ENCODE measurements at places on chromosomes 1 and 21.

GRCh38 chr1:24018611-24019580, 38.8 kb upstream of the SRSF10 start:
- DNase-seq, result peak; percentile 99

DNA sequence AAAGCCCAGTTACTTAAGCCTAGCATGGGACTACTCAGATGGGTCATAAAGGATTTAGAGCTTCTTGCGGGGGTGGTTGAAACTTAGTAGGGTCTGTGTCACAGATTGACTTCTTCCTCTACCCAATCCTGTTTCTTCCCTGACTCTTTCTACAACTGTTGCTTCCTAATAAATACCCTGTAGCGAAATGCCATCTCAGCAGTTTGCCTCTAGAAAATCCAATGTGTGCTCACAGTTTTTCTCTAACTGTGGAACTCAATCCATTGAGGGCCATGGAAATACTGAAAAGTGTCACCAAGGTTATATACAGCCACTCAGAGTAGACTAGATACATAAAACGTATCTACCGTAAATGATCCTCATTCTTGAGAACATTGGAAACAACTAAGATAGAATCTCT, 217.7 kb downstream of the COL24A1 start:
- DNase-seq, result no peak

- no peak for DNase-seq
These were observed 34.1 kb upstream of the GPR52 start for GRCh38 chr1:174413632-174414031.

DNA sequence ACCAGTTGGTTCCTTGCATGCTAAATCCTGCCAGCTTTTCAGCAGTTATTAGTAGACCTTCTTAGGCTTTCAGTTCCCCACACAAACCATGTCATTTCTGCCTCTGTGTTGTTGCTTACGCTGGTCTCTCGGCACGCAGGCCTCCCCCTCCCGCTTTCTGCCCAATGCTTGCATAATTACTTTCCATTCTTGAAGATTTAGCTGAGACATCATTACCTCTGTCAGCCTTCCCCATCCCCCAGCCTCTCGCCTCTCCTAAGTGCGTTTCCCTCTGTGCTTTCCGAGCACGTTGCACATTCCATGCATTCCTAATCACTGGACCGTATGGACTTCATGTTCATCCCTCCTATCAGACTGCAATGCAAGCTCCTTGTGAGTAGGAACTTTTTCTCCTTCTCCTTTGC, 26.8 kb downstream of the TSHB start:
- no peak for DNase-seq

DNA sequence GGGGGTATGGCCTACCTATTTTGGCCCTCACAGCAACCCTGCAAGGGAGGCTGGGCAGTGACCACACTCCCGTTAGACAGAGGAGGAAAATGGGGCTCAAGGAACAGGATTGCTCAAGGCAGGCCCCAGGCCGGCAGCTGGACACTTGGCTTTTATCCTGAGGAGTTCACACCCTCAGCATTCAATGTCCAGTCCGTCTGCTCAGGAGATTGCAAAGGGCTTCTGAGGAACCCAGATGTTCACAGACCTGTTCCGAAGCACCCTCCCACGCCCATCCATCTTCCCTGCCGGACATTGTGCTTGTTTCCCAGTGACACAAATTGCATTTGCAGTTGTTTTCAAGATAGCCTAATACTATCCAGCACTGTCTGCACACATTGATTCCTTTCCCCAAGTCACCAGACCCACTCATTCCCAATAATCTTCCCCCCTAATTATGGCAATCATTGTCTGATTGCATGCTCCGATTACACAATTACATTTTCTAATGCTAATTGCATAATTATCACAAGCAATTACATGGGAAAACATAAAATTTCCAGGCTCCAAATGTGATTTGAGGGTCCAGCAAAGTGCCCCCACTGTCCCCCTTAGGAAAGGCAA, 4.3 kb upstream of the UBL4B start:
- no peak for DNase-seq

- no peak for DNase-seq
These were observed 39.3 kb downstream of the SPAG17 start for GRCh38 chr1:118145721-118146120.

DNA sequence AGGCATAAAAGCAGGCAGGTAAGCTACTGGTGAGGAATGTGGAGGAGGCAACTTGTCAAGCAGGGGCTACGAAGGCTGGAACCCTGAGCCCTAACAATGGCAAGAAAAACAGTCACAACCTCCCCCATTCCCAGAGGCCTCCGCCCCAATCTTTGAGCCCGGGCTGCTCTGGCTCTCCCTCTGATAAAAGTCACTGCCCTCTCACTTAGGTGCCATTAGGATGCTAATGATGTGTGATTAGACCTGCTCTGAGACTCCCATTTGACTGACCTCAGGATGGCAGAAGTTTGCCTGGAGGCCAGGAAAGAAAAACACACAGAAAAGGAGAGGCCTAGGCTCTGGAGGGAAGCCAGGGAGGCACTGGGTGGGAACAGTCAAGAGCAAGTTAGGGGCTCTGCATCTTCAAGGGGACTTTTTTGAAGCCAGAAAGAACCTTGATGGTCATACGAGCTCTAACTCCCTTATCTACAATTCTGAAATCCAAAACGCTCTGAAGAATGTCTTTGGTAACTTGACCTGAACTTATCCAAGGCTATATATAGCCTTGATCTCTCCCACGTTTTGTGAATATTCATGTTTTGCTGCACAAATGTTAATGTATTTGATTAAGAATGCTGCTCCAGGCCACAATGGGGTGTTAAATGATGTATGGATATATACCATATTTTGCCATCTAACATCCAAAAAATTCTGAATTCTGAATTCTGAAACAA, 98.9 kb downstream of the TRABD2B start:
- no peak for DNase-seq

GRCh38 chr1:224377676-224378006, 21.0 kb downstream of the CNIH4 start:
- no peak for DNase-seq

- DNase-seq, result peak; percentile 41
These were observed 10.5 kb downstream of the RAVER2 start for GRCh38 chr1:64755361-64755760.

GRCh38 chr1:34870395-34870794, 10.8 kb upstream of the SMIM12 start:
- no peak for DNase-seq

DNA sequence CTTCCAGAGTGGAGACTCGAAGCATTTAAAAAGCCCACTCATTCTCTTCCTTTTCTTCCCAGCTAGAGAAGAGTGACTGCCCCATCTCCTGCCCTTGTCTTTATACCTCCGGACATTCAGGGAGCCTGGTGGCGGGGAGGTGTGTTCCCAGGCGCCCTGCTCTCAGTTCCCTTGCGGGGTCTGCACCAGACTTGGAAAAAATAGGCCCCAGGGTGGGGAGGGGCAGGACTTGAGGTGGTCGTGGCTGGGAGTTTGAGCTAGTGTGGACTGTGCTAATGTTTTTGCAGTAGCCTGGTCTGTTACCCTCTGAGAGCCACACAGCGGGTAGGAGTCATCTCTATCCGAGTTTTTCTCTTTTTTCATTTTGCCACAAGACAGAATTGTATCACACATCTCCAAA, 139.1 kb downstream of the PEX14 start:
- DNase-seq, result no peak

DNA sequence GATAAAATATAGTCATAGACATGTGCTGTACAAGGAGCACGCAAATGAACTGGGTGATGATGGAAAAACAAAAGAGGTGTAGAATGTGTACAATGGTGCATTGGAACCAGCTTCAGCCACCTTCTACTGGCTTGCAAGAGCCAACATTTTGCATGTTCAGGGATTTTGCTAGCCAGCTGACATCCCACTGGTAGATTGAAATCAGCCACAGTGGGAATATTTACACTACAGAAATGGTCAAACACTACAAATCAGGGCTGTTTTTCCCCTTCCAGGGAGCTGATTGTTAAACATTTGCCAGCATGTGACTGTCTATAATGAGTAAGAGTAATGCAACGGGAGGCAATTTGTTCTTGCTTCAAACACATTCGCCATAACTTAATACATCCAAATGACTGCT, 23.2 kb downstream of the PMVK start:
- no peak for DNase-seq

DNA sequence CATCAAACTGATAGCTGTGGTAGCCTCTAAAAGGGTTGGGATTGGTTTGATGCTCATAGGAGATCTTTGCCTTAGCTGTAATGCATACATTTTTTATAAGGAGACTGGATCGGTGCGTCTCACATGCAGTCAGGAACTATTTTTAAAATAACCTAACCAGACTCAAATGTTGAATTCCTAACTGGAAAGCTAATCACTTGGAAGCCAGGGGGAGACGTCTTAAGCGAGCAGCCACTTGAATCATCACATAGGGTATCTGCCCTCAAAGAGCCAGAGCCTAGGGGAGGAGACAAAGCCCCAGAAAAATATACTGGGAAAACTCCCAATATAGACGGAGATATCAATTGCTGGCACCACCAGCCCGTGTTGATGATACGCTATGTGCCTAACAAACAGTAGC, 61.7 kb upstream of the PUM1 start:
- DNase-seq, result no peak

- DNase-seq, result no peak
These were observed 97.0 kb downstream of the OBSCN start for GRCh38 chr1:228304766-228305395.

DNA sequence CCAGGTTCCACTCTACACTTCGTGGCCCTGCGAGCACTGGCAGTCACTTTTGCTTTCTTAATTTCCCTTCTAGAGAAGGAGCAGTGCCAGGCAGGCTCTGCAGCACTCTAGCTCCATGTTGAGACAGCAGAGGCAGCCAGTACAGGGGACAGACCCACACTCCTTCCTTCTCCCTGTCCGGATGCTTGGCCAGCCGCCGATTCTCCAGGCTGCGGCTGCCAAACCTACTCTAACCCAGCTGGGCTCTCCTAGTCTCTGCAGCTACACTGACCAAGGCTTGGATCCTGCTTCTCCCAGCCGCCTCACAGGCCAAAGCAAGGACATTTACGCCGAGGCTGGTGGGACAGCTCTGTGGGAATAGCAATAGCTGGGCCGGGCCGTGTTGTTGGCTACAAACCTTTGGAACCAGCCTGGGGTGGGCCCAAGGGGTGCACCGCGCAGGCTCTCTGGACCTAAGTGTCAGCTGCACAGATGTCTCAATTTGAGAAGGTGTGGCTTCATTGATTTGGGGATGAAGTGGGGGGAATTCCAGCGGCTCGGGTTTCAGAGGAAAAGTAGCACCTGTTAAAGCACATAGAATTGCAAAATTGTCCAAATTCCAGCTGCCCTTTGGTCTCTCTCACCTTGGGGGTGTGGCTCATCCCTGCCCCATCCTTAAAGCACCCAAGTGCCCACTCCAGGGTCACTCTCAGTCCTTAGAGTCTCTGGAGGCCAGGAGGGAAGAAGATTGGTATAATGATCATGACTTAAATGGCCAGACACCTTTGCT, 3.2 kb downstream of the BARHL2 start:
- no peak for DNase-seq

- no peak for DNase-seq
These were observed 283.6 kb upstream of the USP25 start for GRCh38 chr21:15446223-15446622.

GRCh38 chr1:100474834-100475233, 63.1 kb upstream of the GPR88 start:
- no peak for DNase-seq

DNA sequence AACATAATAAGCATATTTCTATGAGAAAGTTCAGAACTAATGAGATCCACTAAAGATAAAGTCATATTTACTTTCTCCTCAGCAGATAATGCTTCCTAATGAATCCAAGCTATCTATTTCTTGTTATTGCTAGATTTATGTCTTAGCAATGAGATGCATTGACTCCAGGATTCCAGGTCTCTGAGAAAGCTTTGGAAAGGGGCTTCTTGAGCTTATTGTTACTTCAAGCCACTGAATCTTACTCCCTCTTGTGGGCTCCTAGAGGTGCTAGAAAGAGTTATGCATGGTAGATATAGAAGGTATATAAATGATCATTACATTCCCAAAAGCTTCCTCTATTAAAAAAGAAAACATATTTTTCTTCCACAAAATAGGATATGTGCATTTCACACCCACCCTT, 246.4 kb upstream of the ADAMTS5 start:
- DNase-seq, result no peak

DNA sequence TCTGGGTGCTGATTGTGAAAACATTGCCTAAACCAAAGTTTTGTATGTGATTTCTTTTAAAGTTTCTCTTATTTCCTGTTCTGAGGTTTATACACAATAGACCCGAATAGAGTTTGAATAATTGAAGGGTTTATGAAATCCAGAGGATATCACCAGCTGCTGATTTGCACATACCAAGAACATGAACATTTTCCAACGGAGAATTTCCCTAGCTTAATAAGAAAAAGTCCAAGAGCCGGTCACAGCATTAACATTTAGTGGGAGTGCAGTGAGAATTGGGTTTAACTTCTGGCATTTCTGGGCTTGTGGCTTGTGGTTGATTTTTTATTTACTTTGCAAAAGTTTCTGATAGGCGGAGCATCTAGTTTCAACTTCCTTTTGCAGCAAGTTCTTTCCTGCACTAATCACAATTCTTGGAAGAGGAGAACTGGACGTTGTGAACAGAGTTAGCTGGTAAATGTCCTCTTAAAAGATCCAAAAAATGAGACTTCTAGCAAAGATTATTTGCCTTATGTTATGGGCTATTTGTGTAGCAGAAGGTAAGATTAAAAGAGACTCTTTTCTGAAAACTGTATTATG, at the start of gene CFH:
TSS of gene CFH (plus strand) at position 407 of the 579 bp plus-strand sequence. CDS start at position 482, 75 bp downstream.
- DNase-seq, result no peak

- DNase-seq, result no peak
These were observed 721 bp downstream of the PBXIP1 start for GRCh38 chr1:154955039-154955717.

DNA sequence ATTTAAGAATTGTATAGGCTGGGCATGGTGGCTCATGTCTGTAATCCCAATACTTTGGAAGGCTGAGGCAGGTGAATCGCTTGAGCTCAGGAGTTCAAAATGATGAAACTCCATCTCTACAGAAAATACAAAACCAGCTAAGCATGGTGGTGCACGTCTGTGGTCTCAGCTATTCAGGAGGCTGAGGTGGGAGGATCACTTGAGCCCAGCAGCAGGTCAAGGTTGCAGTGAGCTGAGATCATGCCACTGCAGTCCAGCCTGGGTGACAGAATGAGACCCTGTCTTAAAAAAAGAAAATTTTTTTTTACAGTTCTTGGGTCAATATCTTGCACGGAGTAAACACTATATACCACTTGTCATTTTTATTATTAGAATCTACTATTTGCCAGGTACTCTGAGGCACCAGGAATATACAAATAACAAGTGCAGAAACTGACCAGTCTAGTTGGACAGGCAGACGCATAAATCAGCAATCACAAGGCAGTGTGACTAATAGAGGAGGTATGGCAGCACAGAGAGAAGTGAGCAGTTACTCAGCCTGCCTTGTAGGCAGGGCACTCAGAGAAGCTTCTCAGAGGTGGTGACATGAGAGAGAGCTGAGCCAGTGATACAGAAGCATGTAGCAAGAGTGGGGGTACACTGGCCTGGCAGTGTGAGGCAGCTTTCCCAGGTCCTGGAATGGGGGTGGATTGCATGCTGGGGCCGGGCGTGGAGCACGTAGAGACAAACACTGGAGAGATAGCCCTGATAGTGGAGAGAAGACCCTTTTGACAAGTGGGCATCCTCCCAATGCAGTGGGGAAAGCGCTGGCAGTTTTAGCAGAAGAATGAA, 8.0 kb downstream of the PHLDA3 start:
- peak; percentile 85 for DNase-seq
